ENCODE measurements at places on chromosomes 2 and 18. TPM values are rescaled to one million over a fixed set of nuclear protein-coding genes. Genes with fewer than 3 reads are reported as not detected.

Gene VAMP8
- total RNA-seq: 93.2 TPM

Gene LIPG
- 92.0 TPM for total RNA-seq

GRCh38 chr2:30305235-30305634 lies 73.9 kb downstream of the LBH start:
- no peak for DNase-seq

DNA sequence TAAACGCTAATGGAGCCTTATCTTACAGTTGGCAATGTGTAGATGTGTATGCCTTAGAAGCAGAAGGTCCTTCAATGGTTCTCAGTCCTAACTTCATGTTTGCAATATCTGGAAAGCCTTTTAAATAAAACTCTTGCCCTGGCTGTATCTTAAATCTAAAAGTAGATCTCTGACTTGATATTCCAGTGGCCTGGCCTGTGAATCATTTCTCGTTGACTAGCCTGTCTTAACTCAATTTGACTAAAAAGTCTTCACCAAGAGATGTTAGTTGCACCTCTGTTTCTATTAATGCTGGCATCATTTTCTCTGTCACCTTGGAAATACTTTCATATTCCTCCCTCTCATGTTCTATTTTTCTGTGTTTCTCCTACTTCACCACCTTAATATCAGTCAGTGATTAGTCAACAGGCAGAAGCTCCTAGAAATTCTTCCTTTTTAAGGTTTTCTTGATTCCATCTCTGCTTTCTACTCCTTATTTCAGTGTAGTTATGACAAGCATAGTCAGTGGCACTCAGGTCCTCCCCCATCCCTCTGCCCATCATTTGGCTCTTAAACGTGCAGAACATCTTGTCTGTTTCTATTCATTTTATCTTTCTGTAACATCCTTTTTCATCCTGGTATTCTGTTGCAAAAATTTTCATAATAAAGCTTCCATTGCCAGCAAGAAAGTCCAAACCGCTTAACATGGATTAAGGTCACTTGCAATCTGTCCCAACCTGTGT lies 4.3 kb downstream of the ITGAV start:
- DNase-seq: no peak

Gene SATB2
- 43.2 TPM for total RNA-seq

Measured in Panc1 (cell line).